ENCODE measurements at places on chromosomes 2 and 18.

DNA sequence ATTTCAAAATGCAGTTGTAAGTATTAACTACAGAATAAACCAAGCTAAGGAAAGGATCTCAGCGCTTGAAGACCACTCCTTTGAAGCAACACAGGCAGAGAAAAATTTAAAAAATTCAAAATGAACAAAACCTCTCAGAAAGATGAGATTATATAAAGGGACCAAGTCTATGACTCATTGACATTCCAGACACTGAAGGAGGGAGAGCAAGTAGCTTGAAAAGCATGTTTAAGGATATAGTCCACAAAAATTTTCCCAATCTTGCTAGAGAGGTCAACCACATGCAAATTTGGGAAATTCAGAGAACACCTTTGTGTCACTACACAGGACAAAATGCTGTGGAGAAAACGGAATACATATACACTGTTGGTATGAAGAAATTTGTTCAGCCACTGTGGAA lies 112.6 kb upstream of the MC4R start:
- DNase-seq, result no peak

- no peak for DNase-seq
These were observed 261.5 kb downstream of the PTGR3 start for GRCh38 chr18:74947417-74947816.

GRCh38 chr2:151052850-151053660 lies 208.6 kb downstream of the RBM43 start:
- DNase-seq, result no peak

DNA sequence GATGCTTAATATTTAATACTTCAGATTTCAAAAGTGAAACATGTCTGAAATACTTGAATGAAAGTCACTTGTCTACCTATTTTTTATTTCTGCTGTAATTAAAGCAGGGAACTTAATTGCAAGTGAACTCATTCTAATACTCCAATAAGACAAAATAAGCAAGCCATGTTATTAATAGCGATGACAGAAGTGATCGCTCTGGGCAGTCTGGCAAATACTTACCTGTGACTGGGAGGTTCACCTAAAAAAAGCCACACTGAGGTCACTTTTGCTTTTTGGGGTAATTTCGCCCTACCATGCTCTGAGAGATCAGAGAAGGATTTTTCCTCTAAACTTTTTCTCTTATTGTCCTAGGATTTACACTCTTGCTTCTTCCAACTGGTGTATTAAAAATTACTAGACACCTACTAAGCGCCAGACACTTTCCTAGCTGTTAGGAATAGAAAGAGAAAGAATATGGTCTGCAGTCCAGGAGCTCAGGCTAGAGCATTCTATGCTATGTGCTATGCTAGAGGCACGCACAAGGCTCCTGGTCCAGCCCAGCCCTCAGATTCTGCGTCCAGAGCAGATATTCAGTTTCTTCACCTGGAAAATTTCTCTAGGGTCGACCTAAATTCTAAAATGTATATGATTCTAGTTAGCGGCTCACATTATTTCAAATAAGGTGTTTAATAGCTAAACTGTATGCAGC lies 26.5 kb upstream of the PPP1CB start:
- DNase-seq, result no peak
